NCI-H460 (cell line): ENCODE measurements at places on chromosomes 5 and 9. TPM values are rescaled to one million over a fixed set of nuclear protein-coding genes. Genes with fewer than 3 reads are reported as not detected.

DNA sequence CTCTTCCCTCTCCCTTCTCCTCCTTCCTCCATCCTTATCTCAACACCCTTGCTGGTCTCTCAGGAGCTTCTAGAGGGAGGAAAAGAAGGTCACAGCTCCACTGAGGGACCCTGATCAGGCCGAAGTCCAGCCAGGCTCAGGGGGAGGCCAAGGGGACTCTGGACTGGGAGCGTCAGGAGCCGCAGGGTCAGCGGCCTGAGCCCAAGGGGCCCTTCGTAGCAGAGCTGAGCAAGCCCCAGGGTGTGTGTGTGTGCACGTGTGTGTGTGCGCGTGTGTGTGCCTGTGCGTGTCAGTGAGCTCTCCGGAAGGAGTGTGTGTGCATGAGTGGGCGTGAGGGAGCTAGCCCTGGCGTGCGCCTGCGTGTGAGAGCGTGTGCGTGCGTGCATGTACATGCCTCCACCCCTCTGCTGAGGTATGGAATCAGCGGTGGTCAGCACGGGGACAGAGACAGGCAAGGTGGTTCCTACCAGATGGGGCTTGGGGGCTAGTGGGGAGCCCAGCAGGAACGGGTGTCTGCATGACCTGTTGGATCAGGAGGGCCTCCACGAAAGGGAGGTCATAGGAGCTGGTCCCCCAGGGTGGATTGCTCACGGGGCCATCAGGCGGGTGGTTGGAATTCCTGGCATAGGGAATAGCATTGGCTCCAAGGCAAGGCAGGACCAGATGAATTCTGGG lies 10.0 kb upstream of the AGPAT2 start:
- DNase-seq = no peak

DNA sequence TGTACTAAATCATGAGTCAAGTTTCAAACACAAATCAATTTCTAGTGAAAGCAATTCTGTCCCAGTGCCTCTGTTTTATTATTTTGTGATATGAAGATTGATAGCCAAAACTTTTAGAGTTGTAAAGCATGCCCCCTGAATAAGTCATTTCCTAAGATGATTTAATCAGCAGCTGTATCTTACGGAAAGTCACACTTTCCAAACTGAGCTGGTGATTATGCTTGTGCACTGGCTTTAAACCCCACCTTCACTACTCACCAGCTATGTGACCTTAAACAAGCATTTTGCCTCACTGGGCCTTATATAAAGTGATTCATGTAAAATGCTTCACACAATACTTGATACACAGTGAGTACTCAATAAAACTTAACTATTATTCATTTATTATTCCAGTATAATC lies 78.1 kb downstream of the EDIL3 start:
- DNase-seq = no peak

DNA sequence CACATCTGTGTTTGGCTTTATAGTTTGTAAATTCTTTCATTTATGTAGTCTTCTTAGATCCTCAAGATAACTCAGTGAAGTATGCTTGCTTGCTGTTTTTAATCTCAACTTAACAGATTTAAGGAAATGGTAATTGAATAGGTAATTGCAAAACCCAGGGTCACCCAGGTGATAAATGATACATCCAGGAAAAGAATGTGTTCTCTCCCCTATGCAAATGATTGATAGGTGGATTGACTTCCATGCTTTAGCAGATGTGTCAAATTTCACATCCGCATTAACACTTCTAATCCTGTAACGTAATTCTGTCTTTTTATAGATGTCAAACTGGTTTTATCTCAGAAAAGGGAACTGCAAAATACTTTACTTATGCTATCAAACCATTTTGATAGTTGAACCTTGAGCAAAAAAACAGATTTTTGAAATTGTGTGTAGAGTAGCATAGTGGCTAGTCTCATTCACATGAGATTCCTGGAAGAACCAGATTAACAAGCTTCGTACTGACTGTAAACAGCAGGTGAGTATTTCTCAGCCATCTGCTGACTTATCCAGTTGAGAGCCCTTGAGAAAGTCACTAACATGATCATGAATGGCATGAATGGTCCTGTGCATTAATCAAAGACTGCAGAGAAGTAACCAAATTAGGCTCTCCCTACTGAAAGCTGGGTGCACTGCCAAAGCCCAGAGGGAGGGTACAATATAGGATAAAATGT lies 86.7 kb upstream of the PAM start:
- DNase-seq = no peak

DNA sequence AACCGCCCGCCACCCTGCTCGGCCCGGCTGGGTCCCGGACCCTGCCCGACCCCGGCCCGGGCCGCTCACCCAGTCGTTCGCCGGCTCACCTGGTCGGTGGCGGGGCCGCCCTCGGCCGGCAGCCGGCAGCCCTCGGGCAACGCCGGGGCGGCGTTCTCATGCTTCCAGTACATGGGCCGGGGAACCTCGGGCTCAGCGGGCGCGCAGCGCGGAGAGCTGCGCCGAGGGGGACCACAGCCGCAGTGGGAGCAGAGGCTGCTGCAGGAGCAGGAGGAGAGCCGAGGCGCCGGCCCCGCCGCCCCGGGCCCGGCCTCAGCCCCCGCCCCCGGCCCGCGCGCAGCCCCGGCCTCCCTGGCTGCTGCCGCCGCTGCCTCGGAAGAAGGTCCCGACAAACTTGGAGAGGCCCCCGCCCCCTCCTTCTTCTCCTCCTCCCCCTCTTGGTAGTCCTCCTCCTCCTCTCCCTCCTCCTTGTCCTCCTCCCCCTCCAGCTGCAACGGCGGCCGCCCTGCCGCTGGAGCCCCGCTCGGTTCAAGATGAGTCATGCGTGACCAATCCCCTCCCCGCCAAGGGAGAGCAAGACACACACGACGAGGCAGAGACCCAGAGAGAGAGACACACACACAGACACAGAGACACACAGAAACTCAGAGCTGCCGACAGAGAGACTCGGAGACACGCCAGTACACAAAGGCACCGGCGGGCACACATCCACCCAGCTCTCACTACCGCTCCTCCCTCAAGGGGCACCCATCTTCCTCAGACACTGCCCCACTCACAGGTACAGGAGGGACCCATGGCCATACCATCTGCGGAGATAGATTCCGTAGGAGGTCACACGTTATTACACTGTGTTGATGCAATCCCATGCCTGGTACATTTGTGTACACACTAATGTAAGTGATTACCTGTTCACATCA lies at the start of gene LHX6:
Gene LHX6, minus strand, starts transcription at position 390 of the 917 bp plus-strand sequence. Its CDS starts 217 bp downstream, at position 173.
- no peak for DNase-seq

Gene IL3
- total RNA-seq = not detected in 2 replicates
